ENCODE measurements at places on chromosomes 5 and 9. TPM values are rescaled to one million over a fixed set of nuclear protein-coding genes. Genes with fewer than 3 reads are reported as not detected.
A peak's percentile ranks its signal among the peaks of the same experiment; 100 is the strongest.

GRCh38 chr5:154573011-154573410 lies 95.0 kb upstream of the HAND1 start:
- DNase-seq, result no peak

- no peak for DNase-seq
Measured at GRCh38 chr5:128402506-128402905, 135.5 kb downstream of the FBN2 start.

- no peak for DNase-seq
Measured at GRCh38 chr5:127802477-127802865, 99.3 kb downstream of the CCDC192 start.

DNA sequence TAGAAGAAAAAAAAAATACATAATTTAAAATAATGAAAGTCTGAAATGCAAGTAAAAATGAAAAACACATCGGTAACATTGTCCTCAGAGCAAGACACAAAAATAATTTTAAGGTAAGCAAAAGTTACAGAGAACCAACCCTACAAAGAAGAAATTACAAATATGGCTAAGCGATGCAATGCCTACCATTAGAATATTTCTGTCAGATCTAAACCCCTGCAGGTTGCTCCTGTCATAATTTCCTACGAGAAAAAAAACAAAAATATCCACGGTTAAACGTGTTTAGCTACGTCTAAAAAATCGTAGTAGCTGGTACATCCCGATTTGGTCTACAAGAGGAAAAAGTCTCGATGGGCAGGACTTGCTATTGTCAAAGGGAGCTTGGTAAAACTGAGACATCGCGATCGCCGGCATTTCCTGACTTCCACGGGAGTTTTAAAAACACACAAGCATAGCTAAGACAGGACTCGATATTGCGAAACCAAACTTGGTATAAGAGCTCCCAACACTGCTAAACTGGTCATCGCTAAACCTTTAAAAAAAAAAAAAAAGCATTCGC lies 1.1 kb upstream of the ANXA2R start:
- no peak for DNase-seq

DNA sequence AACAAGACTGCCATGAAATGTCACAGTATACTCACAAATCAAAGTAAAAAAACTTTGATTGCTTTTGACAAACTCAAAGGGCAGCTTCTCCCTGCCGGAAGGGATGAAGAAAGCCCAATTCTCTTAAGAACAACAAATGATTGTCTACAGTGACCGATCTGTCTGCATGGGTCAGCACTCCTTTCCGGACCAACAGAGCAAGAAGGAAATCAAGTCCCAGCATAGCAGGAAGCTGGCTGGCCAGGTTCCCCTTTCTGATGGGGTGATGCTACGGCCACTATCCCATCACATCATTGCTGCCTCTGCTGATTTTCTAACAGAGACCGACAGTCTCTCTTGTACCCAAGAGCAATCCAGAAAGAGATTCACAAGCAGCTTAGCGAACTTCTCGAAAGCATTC lies 692 bp downstream of the C1QTNF3 start:
- DNase-seq, result no peak

DNA sequence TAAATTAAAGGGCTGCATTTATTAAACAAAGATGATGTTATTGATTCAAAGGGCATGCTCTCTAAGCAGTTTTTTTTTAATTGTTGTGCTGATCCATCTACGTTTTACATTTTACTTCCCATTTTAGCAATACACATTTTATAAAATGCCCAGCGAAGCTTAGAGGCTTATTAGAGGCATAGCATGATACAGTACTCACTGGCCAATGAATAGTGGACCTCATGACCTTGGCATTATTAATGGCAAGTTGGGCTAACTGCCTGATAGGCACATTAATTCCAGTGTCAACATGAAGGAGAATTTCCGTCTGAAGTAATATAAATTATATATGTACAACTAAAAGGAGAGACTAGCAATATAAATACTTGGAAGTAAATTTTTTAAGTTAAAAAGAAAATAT lies 837.2 kb downstream of the EFNA5 start:
- DNase-seq, result no peak

DNA sequence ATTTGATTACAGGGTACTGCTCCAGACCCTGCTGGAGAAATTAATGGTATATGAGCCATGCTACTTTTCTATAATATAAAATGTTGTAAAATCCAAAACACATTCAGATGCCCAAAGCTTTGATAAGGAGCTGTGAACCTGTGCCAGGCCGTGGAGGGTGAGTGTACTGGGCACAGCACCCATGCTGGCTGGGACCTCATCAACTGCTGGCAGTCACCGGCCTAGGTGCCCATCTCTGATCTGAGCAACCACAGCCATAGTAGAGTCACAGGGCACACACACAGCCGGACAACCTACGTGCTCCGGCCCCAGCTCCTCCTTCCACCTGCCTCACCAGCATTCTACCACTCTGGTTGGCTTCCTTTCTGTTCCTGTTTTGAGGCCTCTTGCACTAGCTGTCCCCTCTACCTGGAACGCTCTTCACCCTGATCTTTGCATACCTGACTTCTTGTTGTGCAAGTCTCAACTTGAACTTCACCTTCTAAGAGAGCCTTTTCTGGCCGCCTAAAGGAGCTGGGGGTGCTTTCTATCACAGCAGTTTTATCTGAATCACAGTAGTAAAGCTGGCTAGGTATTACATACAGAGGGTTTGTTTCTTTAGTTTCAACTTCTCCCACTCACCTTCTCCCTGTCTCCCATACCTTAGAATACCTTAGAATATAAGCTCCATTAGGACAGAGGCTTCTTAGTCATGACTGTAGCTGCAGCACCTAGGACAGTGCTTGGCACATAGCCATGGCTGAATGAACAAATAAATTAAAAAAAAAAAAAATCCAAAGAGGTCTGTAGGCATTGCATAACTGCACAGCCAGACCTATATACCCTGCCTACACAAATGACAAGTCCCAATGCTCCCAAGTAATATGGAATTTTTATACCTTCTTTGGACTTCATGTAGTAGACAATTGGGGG lies 51.7 kb downstream of the MED27 start:
- DNase-seq, result no peak

ZDHHC11B gene
- total RNA-seq, result 6.1 TPM

PGM5 gene
- 2.9 TPM for total RNA-seq

RAB3C gene
- total RNA-seq, result 0.38 TPM

GRCh38 chr5:56659971-56660370 lies 155.4 kb upstream of the MAP3K1 start:
- DNase-seq, result no peak

FAM78A gene
- total RNA-seq, result 1.2 TPM

GRCh38 chr5:17727098-17727497 lies 92.8 kb downstream of the TAF11L14 start:
- no peak for DNase-seq

BARHL1 gene
- not detected for total RNA-seq

DNA sequence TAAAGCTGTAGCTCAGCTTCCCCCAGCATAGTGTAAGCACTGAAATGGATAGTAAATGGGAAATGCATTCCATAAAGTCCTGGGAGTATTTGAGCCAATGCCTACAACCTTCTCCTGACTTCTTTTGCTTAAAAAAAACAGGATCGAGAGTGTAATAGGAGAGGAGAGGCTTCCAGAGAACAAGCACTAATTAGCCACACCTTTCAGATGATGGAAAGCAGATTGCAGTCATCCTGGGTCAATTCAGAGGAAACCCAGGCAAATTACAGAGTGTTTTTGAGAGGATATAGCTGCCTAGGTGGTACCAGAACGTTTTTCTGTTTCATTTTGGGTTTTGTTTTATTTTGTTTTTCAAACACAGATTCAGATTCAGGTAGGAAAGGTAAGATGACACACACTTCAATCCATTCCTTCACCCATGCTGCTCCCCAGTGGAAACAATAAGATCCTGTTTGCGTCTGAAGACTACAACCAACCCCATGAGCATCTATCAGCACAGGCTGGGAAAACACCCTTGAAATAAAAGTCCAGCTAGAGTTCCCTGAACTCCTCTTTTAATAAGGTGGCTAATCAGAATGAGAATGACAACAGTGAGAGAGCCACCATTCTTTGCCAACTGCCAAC lies 95.6 kb downstream of the RFK start:
- no peak for DNase-seq

DNA sequence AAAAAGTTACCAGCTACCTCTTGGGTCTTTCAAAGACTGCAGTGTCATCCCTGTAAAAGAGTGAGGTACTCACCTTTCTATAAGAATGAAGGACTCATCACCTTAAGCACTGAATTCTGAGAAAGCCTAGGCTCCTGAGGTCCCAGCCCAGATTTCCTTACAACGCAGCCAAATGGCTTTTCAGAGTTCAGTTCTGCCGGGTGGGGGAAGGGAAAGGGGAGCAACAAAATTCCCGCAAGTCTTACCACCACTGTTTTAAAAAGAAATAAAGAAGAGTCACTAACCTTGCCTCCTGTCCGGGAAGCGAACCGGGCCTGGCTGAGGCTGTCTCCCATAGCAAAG lies 373 bp downstream of the ADAMTS12 start:
- no peak for DNase-seq

DNA sequence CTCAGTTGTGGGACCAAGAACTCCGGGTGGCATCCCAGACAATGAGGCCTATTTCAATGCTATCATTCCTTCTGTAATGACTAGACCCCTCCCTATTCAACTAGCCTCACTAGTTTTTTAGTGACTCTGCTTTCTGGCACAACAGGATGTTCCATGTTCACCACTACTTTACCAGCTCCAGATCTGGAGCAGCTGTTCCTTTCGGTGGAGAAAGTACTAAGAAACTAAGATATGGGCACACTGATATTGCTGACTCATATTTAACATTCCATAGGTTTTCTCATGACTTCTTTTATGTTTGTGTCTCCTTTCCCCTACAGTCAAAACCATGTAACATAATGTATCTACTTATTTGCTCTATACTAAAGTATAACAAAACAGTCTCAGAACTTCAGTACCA lies 24.1 kb downstream of the IL33 start:
- no peak for DNase-seq

- no peak for DNase-seq
Measured at GRCh38 chr5:123690821-123691220, 178.8 kb downstream of the CSNK1G3 start.

KCNV2 gene
- total RNA-seq, result not detected

PRRX2 gene
- total RNA-seq, result not detected

- no peak for DNase-seq
Measured at GRCh38 chr5:76547891-76548524, 75.2 kb downstream of the F2RL2 start.

- no peak for DNase-seq
Measured at GRCh38 chr5:151670953-151671636, 15.6 kb downstream of the SPARC start.

GRCh38 chr9:126222363-126222834 lies 104.2 kb upstream of the MVB12B start:
- peak; percentile 6 for DNase-seq

DNA sequence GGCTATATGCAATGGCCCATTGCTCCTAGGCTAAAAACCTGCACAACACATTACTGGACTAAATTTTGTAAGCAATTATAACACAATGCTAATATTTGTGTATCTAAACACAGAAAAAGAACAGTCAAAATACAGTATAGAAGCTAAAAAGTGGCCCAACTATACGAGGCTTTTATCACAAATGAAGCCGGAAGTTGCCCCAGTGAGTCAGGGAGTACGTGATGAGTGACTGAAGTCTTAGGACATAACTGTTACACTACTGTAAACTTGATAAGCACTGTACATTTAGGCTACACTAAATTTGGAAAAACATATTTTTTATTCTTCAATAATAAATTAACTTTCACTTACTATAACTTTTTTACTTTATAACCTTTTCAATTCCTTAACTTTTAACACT lies 105.2 kb upstream of the PRR16 start:
- DNase-seq, result no peak

DNA sequence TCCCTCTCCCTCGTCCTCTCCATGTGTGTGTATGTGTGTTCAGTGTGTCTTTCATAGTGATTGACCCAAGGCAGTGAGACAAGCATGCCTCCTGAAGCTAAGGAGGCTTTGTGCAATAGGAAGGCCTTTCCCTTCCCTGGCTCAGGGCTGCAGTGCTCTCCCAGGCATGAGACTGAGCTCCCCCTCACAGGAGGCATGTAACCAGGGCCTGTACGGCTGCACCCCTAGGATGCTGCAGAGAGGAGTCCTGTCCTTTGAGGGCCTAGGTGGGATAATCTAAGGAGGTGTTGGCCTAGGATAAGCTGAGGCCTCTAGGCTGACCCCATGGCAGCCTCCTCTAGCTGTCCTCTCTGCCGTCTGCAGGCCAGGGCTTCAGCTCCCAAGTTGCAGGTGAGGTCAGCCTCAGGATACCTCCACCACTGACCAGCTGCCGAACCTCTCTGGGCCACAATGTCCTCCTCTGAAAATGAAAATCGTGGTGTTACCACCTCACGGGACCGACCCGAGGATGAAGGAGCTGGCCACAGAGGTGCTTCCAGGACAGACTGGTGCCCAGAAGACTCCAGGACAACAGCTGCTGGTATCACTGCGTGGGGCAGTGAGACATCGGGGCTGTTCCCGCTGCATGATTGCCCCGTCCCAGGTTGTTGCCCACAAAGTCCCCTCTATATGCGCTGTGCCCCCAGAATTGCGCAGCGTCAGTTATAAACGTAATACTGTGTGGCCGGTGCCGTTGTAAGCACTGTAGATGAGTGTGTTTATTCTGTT lies 129.6 kb downstream of the BARX1 start:
- peak; percentile 23 for DNase-seq

GRCh38 chr9:114031948-114032840 lies 45.9 kb downstream of the AMBP start:
- DNase-seq, result peak; percentile 38

GRCh38 chr5:72584466-72584865 lies 77.3 kb upstream of the ZNF366 start:
- DNase-seq, result no peak

CDHR2 gene
- 87.3 TPM for total RNA-seq

- DNase-seq, result peak; percentile 31
Measured at GRCh38 chr5:1520791-1521453, 2.8 kb downstream of the LPCAT1 start.
